ENCODE measurements at places on chromosomes 11 and 22.

GRCh38 chr11:113481672-113482071 lies 6.5 kb upstream of the DRD2 start:
- no peak for DNase-seq

GRCh38 chr11:35593143-35593542 lies 25.1 kb upstream of the FJX1 start:
- no peak for DNase-seq

GRCh38 chr11:16418428-16419097 lies 62.2 kb upstream of the SOX6 start:
- DNase-seq: no peak

GRCh38 chr11:99240192-99241030 lies 219.7 kb downstream of the CNTN5 start:
- DNase-seq: no peak

GRCh38 chr22:47215851-47216250 lies 453.4 kb downstream of the TBC1D22A start:
- DNase-seq: no peak

GRCh38 chr11:65810046-65810868 lies 23.4 kb downstream of the OVOL1 start:
- DNase-seq: no peak

DNA sequence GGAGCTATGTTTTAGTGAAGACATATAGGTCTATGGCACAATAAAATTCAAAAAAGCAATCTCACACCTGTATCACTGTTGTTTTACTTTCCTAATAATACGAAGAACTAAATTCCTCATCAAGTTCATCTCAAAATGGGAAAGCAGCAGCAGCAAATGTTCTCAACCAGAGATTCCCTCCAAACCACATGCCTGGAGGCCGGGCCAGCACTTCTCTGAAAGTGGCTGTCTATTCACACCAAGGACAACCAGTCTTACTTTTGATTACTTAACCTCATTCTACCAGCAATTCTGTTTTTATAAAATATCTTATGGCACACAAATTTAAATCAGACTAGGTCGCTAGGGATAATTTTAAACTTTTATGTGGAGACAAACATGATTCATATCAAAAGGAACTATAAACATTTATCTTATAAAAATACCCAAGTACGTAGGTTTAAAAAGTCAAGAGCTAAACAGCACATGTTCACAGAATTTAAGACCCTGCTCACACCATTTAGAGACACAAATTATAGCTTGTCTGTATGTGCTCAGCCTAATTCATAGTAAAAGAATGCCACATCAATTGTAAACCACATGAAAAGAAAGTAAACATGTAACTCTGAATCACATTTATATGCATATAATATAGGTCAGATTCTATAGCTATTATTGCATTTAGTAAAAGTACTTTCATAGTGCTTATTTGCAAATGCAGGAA lies 46.1 kb downstream of the RRAS2 start:
- DNase-seq: no peak

DNA sequence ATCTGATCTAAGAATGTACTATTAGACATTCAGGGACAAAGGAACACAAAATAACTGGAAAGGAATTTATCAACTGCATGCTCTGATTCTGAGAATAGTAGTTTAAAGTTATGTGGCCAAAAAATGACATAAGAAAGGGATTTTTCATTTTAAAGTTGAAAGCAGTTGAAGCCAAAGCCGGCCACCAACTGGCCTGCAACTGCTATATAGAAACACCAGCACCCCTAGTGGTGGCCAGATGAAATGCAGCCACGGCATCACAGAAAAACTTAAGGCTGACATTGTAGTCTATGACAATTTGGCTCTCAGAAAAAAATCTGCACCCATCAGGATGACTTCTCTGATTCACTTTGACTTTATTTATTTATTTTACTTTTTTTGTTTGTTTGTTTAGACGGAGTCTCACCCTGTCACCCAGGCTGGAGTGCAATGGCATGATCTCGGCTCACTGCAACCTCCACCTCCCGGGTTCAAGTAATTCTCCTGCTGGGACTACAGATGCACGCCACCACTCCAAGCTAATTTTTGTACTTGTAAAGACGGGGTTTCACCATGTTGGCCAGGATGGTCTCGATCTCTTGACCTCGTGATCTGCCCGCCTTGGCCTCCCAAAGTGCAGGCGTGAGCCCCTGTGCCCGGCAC lies 59.2 kb downstream of the SLC35F2 start:
- DNase-seq: peak; percentile 47

GRCh38 chr11:124876818-124877630 lies 11.8 kb downstream of the ROBO3 start:
- DNase-seq: no peak

GRCh38 chr22:44765571-44766285 lies 13.4 kb downstream of the ARHGAP8 start:
- no peak for DNase-seq

GRCh38 chr11:69382131-69383128 lies 88.5 kb downstream of the MYEOV start:
- no peak for DNase-seq
